HS-5 (cell line): ENCODE measurements at places on chromosomes 12 and 14.
A peak's percentile ranks its signal among the peaks of the same experiment; 100 is the strongest.

GRCh38 chr14:57345106-57345505 lies 45.3 kb upstream of the NAA30 start:
- DNase-seq: no peak

DNA sequence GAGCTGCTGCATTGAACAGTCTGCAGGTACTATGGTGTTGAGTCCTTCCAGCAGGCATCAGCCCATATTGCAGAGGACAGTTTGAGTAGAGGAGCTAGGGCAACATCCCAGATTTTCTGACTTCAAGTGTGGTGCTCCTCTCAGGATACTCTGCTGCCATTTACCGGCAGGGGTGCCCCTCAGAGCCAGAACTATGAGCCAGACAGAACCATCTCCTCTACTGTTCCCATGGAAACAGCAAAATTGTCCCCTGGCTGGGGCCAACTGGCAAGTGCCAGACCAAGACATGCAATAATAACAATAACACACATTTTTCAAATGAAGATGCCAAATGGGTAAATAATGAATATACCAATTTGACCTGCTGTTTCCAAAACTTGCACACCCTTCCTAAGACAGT lies 102.9 kb downstream of the ADCK1 start:
- DNase-seq: no peak

- no peak for DNase-seq
Measured at GRCh38 chr14:99389174-99389826, 91.4 kb downstream of the SETD3 start.

DNA sequence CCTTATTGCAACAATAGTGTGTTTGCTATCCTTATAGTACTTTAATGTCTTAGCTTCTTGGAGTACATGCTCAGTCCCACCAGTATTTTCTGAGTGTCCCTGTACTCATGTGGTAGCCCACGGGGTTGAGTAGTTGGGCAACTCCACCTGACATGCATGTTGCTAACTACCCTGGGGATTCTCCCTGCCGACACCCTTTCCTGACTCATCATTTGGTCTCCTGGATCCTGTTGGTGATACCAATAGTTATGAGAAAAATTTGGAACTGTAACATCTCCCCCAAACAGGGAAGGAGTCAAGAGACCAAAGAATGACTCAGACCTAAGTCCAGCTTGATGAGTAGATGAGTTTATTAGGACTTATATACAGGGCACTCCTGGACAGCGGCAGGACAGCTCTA lies 101.6 kb downstream of the BRMS1L start:
- DNase-seq: peak; percentile 48

GRCh38 chr12:128316973-128317526 lies 50.1 kb downstream of the TMEM132C start:
- no peak for DNase-seq

DNA sequence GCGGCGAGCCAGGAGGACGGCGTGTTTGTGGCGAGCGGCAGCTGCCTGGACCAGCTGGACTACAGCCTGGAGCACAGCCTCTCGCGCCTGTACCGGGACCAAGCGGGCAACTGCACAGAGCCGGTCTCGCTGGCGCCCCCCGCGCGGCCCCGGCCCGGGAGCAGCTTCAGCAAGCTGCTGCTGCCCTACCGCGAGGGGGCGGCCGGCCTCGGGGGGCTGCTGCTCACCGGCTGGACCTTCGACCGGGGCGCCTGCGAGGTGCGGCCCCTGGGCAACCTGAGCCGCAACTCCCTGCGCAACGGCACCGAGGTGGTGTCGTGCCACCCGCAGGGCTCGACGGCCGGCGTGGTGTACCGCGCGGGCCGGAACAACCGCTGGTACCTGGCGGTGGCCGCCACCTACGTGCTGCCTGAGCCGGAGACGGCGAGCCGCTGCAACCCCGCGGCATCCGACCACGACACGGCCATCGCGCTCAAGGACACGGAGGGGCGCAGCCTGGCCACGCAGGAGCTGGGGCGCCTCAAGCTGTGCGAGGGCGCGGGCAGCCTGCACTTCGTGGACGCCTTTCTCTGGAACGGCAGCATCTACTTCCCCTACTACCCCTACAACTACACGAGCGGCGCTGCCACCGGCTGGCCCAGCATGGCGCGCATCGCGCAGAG lies 873 bp downstream of the PLXNC1 start:
- DNase-seq: no peak

- no peak for DNase-seq
Measured at GRCh38 chr12:65665817-65666216, 158.5 kb upstream of the HMGA2 start.

GRCh38 chr12:87660987-87661774 lies 368.0 kb downstream of the C12orf50 start:
- no peak for DNase-seq

DNA sequence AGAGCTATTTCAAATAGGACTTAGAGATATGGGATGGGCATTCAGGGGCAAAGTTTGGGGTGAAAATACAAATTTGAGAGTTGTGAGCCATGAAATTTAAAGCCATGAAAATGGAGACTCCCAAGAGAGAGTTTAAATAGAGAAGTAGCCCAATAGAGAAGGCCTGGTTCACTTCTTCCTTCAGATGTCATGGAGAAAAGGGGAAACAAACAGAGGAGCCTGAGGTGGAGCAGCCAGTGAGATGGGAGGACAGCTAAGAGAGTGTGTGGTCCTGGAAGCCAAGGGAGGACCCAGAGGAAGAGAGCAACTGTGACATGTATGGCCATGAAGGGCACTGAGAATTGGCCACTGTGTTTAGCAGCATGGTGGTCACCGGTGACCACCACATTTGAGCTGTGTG lies 12.3 kb upstream of the DYNLL1 start:
- no peak for DNase-seq

GRCh38 chr14:20857630-20858261 lies 33.4 kb upstream of the RNASE3 start:
- no peak for DNase-seq

DNA sequence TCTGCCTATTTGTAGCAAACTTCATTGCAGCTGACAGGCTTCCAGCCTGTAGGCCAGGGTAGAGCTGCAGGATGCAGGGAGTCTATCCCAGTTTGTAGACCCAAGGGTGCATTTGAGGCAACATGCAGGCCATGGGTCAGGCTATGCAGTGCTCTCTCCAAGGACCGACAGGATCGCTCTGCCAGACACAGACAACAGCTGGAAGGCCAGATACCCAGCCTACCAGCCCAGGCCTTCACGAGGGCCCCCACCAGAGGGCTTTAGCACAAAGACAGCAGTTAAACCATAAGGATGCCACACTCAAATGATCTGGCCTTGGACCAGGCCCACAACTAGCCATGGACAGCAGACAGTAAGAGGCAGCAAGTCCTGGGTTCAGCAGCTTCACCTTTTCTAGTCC lies 10.3 kb downstream of the KCTD10 start:
- DNase-seq: no peak
